ENCODE measurements at places on chromosomes 6 and 20.

GRCh38 chr6:47936820-47937219 lies 155.0 kb downstream of the OPN5 start:
- DNase-seq, result no peak

DNA sequence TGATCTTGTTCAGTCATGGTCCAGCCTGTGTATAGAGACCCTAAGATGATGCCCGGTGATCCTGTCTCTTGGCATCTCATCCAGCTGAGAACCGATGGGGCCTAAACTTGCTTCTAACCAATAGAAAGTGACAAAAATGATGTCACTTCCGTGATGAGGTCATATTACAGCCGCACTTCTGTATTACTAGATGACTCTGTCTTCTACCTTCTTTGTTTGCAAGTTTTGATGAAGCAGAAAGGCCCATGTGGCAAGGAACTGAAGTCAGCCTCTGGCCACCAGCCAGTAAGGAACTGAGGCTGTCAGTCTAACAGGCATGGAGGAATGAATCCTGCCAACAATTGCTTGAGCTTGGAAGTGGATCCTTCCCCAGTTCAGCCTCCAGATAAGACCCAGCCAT lies 32.8 kb upstream of the HLA-C start:
- DNase-seq, result peak; percentile 47

DNA sequence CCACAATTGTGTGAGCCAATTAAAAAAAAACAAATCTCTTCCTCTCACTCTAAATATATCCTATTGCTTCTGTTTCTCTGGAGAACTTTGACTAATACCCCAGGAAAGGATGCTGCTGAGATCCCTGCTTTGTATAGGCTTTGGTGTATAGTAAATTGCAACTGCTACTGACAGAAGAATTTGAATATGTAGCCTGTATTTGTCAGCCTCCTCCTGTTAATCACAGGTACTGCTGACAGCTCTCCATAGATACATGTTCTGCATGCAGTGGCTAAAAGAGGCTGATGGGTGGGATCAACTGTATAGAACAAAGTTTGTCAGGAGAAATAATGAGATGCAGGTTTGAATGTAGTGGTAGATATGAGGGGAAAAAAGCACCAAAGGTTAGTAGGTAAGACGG lies 95.0 kb downstream of the ARHGAP18 start:
- DNase-seq, result no peak

DNA sequence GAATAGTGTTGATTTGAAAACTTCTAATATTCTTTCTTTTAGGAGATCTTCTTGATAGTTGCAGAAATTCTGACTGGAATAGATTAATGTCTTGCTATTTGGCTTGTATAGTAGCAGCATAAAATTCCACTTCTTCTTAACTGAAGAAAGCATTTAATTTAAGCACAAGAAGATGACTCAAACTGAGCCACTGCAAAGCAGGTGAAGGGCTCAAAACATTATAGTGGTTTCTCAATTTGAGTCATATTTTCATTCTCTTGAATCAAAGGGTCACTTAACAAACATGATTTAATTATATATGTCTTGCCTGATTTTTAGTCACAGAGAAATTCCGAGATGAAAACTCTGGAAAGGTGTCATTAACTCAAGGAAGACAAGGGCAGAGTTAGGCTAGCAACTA lies 239.3 kb downstream of the ZNF217 start:
- no peak for DNase-seq

- DNase-seq, result no peak
Measured at GRCh38 chr6:168132531-168133167, 53.6 kb upstream of the FRMD1 start.

- no peak for DNase-seq
Measured at GRCh38 chr6:143179901-143180612, 119.4 kb downstream of the AIG1 start.

GRCh38 chr6:20569000-20569610 lies 34.8 kb downstream of the CDKAL1 start:
- no peak for DNase-seq

DNA sequence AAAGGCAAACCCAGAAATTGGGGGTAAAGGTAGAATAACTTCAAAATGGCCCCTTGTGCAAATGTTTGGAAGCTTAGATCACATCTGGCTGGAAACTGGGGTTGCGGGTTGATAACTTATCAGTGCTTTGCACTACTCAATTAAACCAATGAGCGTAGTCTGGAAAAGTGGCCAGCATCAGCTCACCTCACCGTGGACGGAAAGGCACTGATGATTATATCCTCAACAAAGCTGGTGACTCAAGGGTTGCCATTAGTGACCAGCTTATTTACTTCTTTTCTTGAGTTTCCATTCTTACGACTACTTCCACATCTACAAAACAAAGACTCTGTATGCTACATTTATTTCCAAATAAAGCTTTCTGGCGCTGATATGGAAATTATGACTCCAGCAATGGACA lies 198.5 kb upstream of the HEY2 start:
- DNase-seq, result no peak

DNA sequence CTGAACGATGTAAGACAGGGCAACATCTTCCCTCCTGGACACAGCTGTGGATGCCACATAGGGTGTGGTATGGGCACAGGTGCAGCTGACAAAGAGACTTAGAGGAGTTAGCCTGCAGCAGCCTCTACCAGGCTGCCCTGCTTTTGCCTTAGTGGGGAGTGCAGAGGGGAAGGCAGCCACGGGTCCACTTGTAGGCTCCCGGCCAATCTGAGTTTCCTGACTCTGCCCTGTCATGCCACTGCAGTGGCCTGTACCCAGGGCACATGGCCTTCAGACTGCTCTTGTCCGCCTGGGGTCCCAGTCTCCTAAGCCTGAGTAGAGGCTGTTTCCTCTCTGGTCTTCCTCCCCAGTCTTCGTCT lies 17.1 kb upstream of the CST9L start:
- DNase-seq, result no peak

- DNase-seq, result no peak
Measured at GRCh38 chr6:11552442-11552841, 14.9 kb downstream of the TMEM170B start.

GRCh38 chr20:2816030-2816582 lies at the start of gene TMEM239:
Gene TMEM239, plus strand, starts transcription at chr20:2816364. Its CDS starts 191 bp downstream, at chr20:2816555.
- no peak for DNase-seq

- no peak for DNase-seq
Measured at GRCh38 chr6:36668591-36668990, 9.9 kb upstream of the CDKN1A start.

DNA sequence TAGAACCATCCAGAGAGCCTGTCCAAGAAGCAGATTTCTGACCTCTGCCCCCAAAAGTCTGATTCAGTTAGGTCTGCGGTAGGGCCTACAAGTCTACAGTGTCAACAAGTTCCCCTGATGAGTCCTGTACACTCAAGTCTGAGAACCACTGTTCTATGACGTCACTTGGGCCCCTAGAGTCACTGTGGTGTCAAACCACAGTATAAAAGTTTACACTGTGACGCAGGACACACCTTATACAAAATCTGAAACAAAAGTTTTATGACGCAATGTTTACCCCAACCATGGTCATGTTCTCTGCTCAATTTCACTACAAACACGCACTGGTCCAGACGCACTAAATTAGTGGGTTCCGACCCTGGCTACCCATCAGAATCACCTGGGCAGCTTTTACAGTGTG lies 17.9 kb downstream of the SLA2 start:
- no peak for DNase-seq

DNA sequence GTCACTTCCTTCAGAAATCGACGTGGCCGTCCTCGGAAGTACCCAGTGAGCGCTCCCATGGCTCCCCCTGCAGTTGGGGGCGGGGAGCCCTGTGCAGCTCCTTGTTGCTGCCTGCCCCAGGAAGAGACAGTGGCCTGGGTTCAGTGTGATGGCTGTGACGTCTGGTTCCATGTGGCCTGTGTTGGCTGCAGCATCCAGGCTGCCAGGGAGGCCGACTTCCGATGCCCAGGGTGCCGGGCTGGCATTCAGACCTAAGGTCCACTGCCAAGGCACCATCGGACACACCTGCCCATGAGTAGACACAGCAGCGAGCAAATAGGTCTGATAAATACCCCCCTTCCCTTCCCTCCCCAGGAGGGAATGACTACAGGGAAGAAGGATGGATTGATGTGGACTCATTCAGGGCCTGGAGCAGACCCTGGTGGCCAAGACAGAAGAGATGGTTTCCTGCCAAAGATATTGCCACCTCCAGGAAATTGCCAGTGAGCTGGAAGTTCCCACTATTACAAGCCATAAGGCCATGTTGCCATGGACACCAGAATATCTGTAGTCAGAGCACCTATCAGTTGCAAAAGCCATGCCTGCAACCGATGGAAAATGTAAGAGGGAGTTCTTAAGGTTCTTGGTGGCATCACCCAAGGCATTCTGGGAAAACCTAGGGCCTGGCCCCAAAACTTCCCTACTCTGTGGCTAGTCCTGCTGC lies 4.2 kb downstream of the TCF19 start:
- no peak for DNase-seq

GRCh38 chr6:69780585-69781178 lies 16.1 kb downstream of the LMBRD1 start:
- DNase-seq, result no peak

- DNase-seq, result no peak
Measured at GRCh38 chr20:21251278-21251677, 51.9 kb upstream of the XRN2 start.

DNA sequence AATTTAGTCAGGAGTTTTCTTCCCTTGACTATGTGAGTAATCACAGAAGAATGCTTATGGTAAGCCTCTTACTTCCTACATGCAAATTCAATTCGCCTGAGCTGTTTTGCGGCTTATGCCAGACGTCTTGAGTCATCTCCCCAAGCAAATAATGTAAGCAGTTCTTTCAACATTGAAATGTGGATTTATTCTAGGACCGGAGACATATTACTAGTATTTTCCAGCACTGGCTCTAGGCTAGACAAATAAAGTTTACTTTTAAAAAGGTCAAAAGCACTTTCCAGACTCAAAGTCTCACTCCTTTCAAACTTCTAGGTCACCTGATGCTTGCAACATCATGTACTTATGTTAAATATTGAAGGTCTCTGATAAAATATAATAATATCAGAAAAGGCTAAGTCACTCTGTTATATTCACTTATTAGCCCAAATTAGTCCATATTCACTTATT lies 38.1 kb upstream of the NOX3 start:
- no peak for DNase-seq

- DNase-seq, result no peak
Measured at GRCh38 chr6:135358251-135358821, 139.2 kb downstream of the AHI1 start.

DNA sequence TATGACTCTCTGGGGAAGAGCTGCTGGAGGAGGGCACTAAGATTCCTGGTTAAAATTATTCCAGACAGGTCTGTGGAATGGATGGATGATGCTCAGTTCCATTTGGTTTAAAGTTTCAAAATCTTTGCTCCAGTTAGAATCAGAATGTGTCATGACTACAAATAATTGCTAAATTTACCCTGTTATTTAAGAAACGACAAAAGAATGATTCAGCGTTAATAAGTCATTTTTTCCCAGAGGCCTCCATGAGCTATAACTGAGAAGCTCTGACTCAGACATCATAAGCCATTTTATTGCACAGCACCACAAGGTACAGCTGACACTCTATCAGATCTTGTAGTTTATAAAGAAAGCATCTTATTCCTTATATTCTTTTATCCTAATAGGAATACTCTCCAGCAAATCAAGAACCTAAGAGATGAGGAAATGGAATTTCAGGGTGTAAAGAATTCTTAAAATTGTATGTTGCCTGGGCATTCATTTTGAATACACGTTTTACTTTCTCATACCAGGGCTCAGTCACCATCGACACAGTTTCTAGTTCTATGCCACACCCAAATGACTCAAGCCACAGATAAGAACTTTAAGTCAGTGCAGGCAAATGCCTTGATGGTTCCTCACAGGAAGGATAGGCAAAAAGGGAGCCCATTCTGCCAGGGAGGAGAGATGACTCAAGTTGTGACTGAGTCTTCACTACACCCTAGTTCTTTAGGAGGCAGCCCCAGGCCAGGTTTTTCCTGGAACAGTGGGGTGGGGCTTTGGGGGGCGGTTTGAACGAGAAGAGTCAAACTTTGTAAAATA lies 636.0 kb downstream of the MMUT start:
- DNase-seq, result no peak

- DNase-seq, result peak; percentile 56
Measured at GRCh38 chr6:159790956-159791598, 810 bp downstream of the MRPL18 start.

GRCh38 chr20:46774943-46775560 lies 65.6 kb downstream of the SLC2A10 start:
- no peak for DNase-seq

GRCh38 chr6:170147056-170147787 lies 143.7 kb downstream of the DLL1 start:
- DNase-seq, result no peak

GRCh38 chr6:126804332-126805064 lies 314.0 kb upstream of the RSPO3 start:
- DNase-seq, result peak; percentile 38

- DNase-seq, result peak; percentile 61
Measured at GRCh38 chr20:63230800-63231268, 4.9 kb upstream of the BIRC7 start.

GRCh38 chr20:2873747-2874041 lies 413 bp downstream of the PTPRA start:
- DNase-seq, result no peak

DNA sequence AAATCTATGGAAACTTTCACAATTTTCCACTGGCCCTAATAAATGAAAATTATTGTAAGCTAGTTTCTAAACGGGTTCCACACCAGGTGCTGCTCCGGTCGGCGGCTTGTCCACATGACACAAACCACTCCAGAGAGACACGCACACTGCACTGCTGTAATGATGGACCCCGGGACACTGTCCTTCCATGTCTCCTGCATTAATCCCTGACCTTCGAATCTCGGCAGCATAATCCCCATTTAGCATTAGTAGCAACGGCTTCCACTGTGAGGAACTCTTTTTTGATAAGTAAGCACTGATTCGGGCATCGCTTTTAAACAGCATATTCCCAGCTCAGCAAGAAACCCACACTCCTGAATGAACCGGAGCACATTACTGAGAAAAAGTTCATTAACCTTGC lies 43.5 kb downstream of the INSM1 start:
- DNase-seq, result no peak

DNA sequence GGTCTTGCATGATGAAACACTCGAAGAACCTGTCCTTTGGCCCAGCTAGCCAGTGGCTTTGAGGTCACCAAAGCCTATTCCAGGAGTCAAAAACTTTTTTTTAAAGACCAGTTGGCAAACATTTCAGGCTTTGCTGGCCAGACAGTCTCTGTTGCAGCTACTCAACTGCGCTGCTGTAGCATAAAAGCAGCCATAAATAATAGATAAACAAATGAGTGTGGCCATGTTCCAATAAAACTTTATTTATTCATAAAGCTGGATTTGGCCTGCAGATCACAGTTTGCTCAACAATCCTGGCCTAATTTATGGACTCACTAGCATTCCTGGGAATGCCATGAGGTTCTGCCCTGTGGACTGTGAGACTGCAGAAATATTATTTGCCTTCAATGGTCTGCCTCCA lies 68.8 kb upstream of the LTV1 start:
- DNase-seq, result no peak

- no peak for DNase-seq
Measured at GRCh38 chr20:43974695-43975094, 60.0 kb downstream of the TOX2 start.

Measured in RPMI8226 (cell line).